ENCODE measurements at places on chromosomes 6 and 20.

DNA sequence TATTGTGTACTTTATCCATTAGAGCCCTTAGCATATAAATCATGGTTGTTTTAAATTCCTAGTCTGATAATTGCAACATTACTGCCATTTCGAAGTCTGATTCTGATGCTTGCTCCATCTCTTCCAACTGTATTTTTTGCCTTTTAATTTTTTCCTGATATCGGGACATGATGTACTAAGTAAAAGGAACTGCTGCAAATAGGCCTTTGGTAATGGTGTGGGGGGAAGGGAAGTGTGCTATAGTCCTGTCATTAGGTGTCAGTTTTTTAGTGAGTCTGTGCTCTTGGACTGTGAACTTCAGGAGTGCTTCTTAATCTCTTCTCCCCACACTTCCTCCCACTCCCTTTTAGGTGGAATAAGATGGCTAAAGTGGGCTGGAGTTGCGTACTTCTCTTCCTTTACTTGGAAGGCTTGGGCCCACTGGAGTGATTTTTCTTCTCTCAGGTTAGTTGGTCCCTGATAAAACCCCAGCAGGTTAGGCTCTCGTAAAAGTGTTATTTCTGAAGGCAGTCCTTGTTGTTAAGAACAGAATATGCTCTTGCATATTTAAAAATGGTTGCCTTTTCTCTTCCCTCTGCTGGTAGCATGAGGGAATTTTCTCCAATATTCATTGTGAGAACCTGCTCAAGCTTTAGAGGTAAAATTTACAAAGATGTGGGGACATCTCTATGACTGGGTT lies 18.1 kb downstream of the STXBP5 start:
- DNase-seq = no peak

- no peak for DNase-seq
These were observed 19.2 kb upstream of the SSR1 start for GRCh38 chr6:7332090-7332745.

DNA sequence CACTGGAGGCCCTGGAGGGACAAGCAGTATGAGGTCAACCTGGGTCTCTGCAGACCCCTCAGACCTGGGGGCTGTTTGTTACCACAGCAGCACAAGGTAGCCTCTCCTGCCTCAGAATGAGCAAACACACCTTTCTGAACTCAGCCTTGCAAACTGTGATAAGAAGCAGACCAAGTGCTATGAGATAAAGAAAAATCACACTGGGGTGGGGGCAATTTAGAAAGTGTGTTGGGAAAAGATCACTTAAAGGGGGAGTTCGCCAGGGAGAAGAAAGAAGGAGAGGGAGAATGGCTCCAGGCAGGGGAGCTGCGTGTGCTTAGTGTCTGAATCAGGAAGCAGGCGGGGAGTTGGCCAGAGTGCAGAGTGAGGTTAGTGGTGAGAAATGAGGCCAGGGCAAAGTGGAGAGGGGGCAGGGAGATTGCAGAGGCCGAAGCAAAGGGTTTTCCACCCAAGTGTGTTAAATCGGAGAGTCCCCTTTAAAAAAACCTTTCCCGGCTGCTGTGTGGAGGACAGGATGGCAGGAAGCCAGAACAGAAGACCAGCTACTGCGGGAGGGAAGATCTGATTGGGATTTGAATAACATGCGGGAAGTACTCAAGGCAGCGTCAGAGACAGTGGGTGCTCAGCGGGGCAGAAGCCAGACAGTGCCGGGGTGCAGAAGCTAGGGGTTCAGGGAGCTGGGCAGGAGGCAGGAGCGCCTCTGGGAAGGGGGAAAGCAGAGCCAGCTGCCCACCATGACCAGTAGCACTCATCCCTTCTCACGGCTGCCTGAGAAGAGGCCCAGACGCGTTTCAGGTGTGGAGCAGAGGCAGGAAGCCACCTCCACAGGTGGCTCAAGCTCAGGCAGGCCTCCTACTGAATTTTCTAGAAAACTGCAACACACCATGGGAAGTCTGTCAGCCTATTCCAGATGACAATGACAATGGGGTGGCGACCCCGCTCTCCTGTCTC lies 9.0 kb downstream of the ADA start:
- no peak for DNase-seq

GRCh38 chr6:4441981-4442434 lies 306.6 kb upstream of the ECI2 start:
- no peak for DNase-seq

- no peak for DNase-seq
These were observed 184.1 kb downstream of the MTFR2 start for GRCh38 chr6:136066005-136066404.

DNA sequence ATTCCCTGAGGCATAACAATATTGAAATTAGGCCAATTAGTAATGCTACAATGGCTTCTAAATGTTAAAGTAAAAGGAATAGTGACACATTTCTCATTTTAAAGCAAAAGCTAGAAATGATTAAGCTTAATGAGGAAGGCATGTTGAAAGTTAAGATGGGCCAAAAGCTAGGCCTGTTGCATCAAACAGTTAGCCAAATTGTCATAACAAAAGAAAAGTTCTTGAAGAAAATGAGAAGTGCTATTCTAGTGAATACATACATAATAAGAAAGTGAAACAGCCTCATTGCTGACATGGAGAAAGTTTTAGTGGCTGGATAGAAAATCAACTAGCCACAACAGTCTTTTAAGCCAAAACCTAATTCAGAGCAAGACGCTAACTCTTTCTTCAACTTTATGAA lies 12.9 kb downstream of the OR2A4 start:
- no peak for DNase-seq

GRCh38 chr6:158087224-158087867 lies 80.7 kb downstream of the SERAC1 start:
- no peak for DNase-seq
